NCI-H1048 (cell line): ENCODE measurements at places on chromosomes 7 and 10.
A peak's percentile ranks its signal among the peaks of the same experiment; 100 is the strongest.

DNA sequence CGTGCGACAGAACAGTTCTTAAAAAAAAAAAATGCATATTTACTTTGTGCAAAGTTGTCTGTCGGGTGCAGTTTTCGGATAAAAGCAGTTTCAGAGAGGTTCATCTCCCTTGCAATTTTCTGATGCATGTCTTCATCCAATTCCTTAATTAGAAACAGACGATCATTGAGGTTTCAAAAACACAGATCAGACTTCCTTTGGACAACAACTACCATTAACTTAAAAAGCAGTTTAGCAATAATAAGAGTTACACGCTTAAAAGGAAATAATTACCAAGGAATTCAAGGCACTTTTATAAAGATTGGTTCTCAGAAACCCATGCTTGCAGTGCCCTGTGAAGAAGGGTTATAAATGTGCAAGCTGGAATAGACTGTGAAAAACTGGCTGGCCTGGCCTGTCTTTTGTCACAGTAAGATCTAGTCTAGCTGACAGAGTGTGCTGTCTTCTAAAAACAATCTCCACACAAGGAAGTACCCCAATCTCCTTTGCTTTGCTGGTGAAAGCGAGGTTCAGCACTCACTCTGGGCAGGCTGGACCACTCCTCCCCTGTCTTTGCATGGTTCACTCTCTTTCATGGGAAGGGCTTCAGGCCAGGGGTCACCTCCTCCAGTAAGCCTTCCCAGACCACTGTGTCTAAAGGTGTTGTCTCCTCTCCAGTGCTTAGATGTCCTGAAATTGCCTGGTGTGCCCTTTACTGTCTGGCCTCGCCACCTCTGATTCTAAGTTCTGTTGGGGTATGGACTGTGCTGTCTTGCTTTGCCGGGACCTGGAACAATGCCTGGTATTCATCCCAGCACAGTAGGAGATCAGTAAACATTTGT is 34.8 kb upstream of the HNRNPH3 start:
- DNase-seq = no peak

DNA sequence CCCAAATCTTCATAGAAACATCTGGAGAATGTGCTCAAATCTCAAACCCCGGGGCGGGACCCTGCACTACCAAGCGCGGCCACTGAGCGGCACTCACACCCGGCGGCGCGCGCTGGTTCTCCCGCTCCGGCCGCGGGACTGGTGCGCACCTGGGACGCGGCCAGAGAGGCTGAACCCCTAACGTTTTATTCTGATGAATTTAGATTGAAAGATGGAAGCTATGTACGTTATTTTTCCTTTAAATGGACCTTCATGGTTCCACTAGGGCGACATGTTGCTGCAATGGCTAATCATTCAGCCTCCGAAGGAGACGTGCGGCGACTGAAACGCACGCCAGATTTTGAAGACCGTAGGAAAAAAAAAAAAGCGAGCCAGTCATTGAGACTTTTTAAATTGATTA is 107.0 kb upstream of the INSIG1 start:
- no peak for DNase-seq

GRCh38 chr7:137990251-137990941 is 11.5 kb downstream of the CREB3L2 start:
- DNase-seq = no peak

DNA sequence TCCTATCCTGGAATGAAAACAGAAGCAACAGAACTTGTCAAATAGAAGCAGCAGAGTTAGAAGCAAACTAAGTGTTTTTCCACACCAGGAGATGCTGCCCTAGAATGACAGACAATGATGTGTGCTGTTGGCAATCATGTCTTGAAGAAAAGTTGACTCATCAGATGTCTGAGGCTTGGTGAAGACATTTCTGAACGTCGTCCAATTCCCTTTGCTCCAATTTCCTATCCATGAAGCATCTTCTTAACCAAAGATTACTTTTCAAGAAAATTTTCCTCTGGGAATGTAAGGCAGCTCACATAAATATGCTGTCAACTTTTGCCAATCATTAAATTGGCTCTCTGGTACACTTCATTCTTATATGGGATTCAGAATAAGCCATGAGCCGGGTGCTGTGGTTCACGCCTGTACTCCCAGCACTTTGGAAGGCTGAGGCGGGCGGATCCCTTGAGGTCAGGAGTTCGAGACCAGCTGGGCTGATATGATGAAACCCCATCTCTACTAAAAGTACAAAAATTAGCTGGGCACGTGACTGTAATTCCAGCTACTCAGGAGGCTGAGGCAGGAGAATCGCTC is 34.6 kb downstream of the MALSU1 start:
- DNase-seq = no peak

GRCh38 chr7:2175514-2175913 is 57.2 kb downstream of the MAD1L1 start:
- DNase-seq = no peak

- no peak for DNase-seq
Observed at GRCh38 chr7:76386691-76387260, 22.7 kb downstream of the SSC4D start.

DNA sequence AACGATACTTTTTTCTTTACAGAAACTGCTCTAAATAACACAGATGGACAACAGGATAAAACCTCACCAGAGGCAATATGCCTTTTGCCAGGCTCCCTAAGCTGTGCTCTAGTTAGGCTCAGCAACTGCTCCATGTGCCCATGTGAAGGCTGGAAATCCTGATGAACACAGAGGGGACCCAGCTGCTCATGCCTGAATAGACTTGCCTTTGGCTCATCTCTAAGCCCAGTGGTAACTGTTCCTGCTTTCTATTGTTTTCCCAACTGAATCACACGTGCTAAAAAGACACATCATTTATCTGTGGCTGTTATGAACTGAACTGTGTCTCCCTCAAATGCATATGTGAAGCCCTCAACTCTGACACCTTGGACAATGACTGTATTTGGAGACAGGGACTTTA is 110.4 kb downstream of the RNF216 start:
- no peak for DNase-seq

GRCh38 chr10:100759331-100759730 is 13.9 kb downstream of the PAX2 start:
- DNase-seq = no peak

DNA sequence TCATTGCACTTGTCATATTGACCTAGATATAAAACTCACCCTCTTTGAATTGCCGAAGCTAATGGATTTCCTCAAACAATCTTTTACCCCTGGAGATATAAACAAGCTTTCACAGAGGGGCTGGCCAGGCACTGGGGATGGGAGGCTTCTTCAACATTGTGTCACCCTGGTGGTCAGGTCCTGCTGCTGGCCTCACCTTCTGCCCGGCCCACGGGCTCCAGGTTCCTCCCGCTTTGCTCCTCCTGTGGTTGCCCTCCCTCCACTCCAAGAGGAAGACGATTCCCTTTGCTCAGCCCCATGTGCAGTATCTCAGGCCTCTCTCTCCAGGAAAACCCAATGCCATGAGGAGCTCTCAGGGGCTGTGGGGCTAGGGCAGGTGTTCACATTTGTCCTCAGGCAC is 118.1 kb upstream of the ADCY1 start:
- DNase-seq = no peak

- no peak for DNase-seq
Observed at GRCh38 chr10:15112657-15113056, 15.5 kb downstream of the RPP38 start.

- DNase-seq = no peak
Observed at GRCh38 chr10:60234551-60234950, 155.1 kb downstream of the ANK3 start.

DNA sequence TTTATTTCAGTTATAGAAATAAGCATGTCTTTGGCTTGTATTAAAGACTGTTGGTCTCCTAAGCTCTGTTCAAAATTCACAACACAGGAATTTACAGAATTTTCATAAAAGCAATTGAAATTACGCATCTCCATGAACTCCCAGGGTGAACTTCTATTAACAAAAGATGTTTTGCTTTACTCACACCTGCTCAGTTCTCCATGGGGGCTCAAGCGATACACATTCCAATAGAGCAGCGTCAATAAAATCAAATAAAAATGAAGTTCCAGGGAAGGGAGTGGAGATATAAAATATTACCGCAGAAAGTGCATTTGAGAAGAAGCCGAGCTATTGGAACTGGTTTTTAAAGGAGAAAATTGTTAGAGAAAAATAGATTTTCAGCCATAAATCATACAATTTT is 41.5 kb upstream of the ZNF438 start:
- no peak for DNase-seq

- no peak for DNase-seq
Observed at GRCh38 chr10:57098146-57098545, 737.1 kb upstream of the ZWINT start.

- DNase-seq = no peak
Observed at GRCh38 chr7:13743226-13743625, 246.2 kb downstream of the ETV1 start.

DNA sequence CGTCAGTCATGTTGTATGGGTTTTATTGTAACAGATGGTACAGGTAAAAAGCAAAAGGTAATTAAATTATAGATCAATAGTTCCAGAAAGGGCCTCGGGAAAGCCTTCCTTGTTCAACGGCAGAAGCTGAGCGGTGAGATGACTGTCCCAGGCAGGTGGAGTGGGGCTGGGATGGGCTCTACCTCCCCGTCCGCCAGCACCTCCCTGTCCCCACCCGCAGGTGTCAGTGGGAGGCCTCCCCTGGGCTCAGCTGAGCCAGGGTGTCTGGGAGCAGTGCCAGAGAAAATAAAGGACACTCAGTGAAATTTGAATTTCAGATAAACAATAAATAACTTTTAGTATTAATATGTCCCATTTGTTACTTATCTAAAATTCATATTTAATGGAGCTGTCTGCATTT is 58.9 kb downstream of the CLRN3 start:
- no peak for DNase-seq

GRCh38 chr7:96169439-96169838 is 152.5 kb downstream of the SLC25A13 start:
- DNase-seq = no peak

GRCh38 chr10:100024748-100025147 is 15.0 kb upstream of the DNMBP start:
- DNase-seq = no peak

DNA sequence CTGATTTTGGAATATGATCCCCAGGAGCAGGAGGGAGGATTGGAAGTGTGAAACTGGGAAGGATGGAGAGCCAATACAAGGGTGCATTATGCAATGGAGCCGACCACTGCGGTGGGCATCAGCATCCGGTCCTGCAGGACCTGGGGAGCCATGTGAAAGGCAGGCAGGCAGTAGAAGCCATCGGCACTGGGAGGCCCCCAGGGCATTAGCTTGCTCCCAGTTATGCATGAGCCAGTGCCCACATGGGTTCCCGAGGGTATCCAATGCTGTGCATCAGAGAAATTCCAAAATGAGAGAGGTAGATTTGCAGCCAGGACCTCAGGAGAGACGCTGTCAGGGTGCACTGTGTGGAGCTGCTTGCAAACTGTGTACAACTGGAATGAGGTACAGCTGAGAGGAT is 8.7 kb upstream of the KCP start:
- DNase-seq = no peak

DNA sequence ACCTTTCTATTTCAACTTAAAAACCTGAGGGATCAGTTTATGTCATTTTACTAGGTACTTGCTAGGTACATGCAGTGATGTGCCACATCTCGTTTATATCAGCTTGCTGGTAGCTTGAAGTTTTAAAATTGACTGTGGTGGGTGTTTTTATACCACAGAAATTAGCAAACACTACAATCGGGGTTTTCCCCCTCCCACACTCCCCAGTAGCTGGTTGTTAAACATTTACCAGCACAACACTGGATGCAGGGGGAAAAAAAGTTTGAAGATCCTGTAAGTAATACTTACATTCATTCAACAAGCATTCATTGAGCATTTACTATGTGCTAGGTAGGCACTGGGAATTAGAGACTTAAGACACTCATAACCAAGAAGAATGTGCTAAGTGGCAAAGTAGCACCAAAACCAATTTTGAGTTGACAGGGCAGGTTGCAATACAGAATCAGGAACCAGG is 32.6 kb downstream of the USP6NL start:
- DNase-seq = no peak

DNA sequence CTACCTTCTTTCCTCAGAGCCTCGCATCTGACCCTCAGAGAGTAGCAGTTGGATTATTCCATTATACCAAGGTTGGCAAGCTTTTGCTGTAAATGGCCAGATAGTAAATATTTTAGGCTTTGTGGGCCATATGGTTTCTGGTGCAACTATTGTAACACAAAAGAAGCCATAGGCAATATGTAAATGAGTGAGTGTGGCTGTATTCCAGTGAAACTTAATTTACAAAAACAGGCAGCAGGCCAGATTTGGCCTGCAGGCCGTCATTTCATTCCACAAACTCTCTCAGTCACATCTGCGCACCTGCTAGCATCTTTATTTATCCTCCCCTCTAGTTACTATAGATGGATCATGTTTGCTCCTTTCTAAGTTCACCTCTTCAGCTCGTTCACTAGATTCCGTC is 6.7 kb downstream of the ZNF518A start:
- DNase-seq = no peak

DNA sequence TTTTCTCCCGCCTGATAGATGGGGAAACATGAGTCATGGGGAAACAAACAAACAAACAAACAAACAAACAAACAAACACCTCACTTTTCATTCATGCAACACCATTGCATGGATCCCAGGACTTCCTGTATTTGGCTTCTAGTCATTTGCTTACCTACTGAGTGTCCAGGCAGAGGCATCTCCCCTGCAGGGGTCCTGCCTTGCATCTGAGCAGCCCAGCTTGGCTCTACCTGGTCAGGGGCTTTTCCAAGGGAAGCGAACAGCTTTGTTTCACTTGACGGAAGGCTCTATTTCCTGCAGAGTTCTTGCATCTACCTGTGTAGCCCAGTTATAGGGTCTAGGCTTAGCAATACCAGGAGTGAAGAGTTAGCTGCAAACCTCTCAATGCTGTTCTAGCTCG is 374.2 kb downstream of the GATA3 start:
- no peak for DNase-seq

- no peak for DNase-seq
Observed at GRCh38 chr10:96188421-96188820, 58.3 kb downstream of the ZNF518A start.

DNA sequence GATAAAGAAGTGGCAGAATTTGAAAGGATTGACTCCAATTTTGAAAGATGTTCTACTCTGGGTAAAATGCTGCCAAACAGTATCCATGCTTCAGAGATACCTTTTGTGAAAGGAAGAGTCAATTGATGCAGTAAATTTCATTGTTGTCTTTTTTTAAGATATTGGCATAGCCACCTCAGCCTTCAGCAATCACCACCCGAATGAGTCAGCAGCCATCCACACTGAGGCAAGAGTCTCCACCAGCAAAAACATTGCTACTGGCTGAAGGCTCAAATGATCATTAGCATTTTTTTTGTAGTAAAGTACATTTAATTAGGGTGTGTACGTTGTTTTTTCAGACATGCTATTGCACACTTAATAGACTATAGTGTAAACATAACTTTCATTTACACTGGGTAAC is 31.7 kb upstream of the CYP26C1 start:
- no peak for DNase-seq

- no peak for DNase-seq
Observed at GRCh38 chr10:59879363-59879913, 26.9 kb downstream of the CCDC6 start.

- DNase-seq = peak; percentile 44
Observed at GRCh38 chr7:37833107-37833817, 15.1 kb upstream of the NME8 start.

GRCh38 chr7:112529521-112529920 is 48.7 kb downstream of the LSMEM1 start:
- no peak for DNase-seq
